ENCODE measurements at places on chromosomes 3 and 15.

DNA sequence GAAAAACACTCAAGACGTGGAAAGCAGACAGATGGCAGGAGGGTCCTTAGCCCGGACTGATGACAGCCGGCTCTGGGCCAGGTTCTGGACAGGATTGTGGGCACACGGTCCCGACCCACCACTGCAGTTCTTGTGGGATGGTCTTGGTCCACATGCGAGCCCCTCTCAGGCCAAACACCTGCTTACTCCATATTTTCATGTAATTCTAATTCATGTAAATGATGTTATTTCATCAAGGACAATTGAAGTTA, 32.6 kb downstream of the TM2D3 start:
- no peak for DNase-seq

GRCh38 chr3:149291178-149291577, 42.3 kb downstream of the TM4SF18 start:
- DNase-seq: no peak

GRCh38 chr3:127052121-127052561, 69.2 kb downstream of the PLXNA1 start:
- no peak for DNase-seq

DNA sequence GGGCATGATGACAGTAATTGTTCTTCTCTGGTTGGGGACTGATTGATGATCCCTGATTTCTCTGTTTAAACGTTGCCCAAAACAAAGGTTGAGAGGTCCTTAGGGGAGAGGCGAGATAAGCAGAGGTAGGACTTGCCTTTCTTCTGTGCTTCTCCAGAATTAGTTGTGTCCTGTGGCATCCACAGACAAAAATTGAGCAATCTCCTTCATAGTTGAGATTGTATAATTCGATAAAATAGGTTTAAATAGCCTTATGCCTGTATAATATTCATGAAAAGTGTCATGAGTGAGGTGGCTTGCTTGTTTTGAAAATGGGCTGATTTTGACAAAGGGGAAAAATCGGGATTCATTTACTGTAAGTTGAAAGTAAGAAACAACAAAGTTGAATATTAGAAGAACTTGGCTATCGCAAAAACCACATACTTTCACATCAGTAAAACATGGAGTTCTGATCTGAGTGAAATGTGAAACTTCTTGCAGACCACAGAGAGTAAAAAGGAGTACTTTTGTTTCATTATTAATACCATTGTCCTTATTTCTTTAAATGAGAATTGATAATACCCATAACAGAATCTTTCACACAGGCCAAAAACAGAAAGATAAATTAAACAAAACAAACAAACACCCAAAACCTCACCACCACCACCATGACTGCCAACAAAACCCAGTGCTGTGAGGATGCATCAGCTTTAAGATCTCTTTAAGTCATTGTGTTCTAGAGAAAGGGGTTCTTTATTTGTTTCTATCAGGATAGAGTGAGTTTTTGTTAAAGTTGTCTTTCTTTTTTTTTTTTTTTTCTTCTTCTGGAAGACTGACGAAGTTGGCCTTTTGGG, 155.7 kb downstream of the LPP start:
- no peak for DNase-seq

- no peak for DNase-seq
These were observed 124.4 kb upstream of the CGNL1 start for GRCh38 chr15:57251941-57252340.

GRCh38 chr15:58247855-58248842, 110.0 kb downstream of the AQP9 start:
- DNase-seq: no peak

GRCh38 chr3:190281308-190282051, 40.8 kb downstream of the CLDN1 start:
- DNase-seq: no peak

- no peak for DNase-seq
These were observed 294.8 kb downstream of the MCTP2 start for GRCh38 chr15:94526071-94526689.

DNA sequence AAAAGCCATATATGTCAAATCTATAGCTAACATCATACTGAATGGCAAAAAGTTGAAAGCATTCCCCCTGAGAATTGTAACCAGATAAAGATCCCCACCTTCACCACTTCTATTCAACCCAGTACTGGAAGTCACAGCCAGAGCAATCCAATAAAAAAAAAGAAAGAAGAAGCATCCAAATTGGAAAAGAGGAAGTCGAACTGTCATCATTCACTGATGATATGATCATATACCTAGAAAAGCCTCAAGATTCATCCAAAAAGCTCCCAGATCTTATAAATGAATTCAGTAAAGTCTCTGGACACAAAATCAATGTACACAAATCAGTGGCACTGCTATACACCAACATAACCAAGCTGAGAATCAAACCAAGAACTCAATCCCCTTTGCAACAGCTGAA, 97.4 kb downstream of the CBLB start:
- DNase-seq: no peak

GRCh38 chr15:58179206-58179605, 41.0 kb downstream of the AQP9 start:
- no peak for DNase-seq

DNA sequence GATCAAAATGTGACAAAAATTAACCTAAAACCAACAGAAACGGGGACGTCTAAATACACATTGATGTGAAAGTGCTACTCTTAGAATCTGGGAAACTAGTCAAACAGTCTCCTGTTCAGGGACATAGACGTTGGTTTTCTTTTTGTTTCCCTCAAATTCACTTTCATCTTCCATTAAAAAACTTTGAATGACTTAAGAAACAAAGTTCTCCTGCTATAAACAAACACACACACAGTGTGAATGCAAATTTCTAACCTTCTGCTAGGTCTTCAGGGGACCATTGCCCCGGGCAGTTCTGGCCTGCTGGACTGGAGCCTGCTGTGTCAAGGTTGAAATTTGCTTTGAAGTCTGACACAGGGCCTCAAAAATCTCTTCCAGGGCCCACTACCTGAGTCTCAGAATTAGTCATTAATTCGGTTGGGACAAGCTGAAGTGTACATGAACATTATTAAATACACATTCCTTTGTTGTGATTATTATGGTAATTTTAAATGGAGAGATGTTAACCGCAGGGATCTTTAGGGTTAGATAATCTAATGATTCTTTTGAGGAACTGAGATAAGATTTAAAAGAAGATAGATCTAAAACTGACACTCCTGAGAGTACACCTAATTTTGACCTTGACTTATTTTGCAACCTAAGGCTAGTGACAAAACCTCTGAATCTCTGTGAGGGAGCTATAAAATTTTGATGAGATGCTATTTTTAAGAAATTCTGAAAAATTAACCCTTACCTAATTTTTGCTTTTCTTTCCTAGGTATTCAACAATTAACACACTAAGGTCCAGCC, 1260.4 kb downstream of the ROBO1 start:
- DNase-seq: no peak
